D341Med (cell line): ENCODE measurements at places on chromosomes 3 and 15.
A peak's percentile ranks its signal among the peaks of the same experiment; 100 is the strongest.

GRCh38 chr15:77580996-77581682, 51.6 kb downstream of the LINGO1 start:
- DNase-seq = no peak

- peak; percentile 89 for DNase-seq
Observed at GRCh38 chr15:74620636-74621545, 5.3 kb downstream of the CLK3 start.

DNA sequence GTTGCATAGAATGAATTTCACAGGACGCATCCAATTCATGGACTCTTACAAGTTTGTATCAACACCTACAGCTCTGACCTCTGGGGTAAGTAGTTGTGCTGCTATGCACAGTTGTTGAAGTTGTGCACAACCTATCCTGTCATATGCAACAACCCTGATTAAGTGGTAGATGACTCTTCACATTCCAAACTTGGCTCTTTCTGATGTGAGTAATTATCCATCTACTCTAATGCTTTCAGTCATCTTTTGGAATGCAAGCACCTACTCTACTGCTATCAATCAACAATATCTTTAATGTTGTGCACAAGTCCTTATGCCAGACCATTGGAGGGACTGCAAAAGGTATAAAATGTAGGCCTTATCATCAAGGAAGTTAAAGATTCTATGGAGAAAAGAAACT, 921.4 kb downstream of the MCTP2 start:
- DNase-seq = no peak

GRCh38 chr3:180290300-180290699, 253.6 kb upstream of the PEX5L start:
- no peak for DNase-seq

- no peak for DNase-seq
Observed at GRCh38 chr15:68352401-68353062, 75.0 kb downstream of the FEM1B start.

- DNase-seq = no peak
Observed at GRCh38 chr3:189908646-189909045, 212.1 kb downstream of the P3H2 start.

- no peak for DNase-seq
Observed at GRCh38 chr15:70093070-70093469, 4.6 kb downstream of the TLE3 start.

DNA sequence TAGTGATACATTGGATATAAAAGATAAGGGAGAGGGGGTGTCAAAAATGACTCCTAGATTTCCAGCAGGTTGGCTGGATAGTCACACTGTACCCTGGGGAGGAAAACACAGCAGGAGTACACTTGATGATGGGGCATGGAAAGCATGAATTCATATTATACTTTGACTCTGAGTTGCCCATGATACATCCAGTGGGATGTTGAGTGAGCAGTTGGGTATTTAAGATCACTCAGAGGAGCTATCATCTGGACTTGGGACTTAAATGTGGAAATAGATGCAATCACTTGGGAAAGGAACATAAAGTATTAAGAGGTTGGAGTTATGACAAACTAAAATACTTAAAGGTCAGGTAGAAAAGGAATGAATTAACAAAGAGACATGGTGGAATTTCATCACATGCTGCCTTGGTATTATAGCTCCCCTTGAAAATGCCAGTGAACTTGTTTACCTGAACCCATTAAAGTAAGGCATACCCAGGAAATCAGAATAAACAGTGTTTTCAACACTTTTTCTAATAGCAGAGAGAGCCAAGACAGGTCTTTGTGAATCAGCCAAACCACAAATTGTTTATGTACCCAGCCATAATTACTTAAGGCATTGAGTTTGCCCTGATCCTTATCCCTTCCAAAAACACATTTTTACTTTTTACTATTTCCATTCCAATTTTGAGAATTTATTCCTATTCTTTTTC, 49.9 kb upstream of the ABI3BP start:
- DNase-seq = no peak

DNA sequence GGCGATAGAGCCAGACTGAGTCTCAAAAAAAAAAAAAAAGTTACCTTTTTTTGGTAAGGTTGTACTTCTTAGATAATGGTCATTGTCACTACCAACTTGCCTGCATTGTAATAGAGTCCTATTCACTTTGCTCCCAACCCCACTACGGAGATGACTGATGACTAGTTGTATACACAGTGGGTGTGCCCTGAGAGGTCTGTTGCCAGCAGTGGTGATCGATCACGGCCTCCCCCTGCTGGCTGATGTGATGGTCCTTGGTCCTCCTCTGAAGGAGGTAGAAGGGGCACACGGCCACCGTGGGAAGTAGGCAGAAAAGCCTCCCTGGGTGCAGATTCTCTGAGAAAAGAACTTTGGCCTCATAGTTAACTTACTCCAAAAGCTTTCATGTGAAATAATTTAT, 10.7 kb downstream of the GCNT3 start:
- peak; percentile 71 for DNase-seq

GRCh38 chr3:12948891-12949711, 107.7 kb upstream of the RPL32 start:
- DNase-seq = no peak

- DNase-seq = no peak
Observed at GRCh38 chr15:71792521-71792920, 17.8 kb upstream of the NR2E3 start.

GRCh38 chr15:69987492-69988489, 109.9 kb downstream of the TLE3 start:
- no peak for DNase-seq

- no peak for DNase-seq
Observed at GRCh38 chr3:161531930-161532329, 35.3 kb downstream of the OTOL1 start.

- DNase-seq = no peak
Observed at GRCh38 chr3:196981657-196982056, 13.0 kb upstream of the PIGZ start.

DNA sequence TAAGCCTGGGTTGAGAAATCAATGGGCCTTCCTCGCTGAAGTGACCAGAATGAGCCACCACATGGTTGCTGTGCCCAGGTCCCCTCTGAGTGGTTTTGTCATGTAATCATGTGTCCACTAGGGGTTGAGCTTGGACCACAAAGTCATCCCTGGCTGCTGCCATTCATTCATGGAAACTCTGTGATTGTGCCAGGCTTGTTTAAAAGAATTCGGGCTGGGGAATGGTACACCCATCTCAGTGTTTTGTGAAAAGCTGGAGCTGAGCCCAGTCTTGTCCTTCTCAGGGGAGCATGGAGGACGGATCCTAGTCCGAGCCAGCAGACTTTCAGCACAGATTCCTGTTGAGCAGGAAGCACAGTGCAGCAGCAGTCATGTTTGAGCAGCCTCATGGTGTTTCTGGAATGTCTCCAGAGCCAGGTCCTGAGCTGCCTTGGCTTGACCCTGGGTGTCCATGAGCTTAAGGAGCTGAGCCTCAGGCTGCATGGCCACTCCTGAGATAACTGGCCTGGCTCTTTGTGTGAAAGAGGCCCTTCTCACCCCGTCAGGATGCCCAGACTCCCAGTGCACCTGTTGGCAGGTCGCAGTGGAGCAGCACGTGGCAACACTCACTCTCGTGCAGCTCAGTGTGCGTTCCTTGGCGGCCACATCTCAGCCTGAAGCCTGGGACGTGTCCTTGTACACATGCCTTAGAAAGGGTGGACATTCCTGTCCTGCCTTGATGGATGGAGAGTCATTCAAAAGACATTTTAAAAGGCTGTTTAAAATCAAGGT, 260.3 kb upstream of the TPM1 start:
- peak; percentile 65 for DNase-seq

DNA sequence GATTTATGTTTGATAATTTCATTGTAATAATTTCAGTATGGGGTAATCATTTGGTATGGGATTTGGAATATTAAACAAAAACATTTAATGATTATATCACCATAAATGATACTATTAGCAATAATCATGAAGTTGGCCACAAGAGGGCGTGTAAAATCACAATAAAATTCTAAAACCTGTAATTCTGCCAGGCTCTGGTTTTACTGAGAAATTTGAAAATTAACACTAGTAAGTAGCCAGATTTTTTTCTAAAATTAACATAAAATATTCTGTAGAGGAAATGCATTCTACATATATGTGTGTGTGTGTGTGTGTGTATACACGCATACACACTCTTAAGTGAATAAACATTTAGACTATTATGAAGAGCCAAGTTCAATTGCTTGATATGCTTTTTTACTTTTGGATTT, 40.5 kb downstream of the FEZF2 start:
- no peak for DNase-seq

DNA sequence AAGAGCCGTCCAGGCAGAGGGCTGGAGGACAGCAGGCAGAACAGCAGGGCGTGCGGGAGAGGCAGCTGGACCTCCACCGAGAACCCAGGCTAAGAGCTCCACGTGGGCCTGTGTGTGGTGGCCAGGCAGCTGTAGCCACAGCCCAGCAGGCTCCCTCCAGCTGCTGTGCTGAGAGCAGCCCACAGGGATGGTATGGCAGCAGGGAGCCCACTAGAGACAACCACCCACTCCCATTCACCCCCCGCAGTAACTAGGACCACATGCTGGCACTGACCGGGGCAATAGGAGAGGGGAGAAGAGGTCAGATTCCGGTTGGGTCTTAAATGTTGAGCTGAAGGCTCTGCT, 25.6 kb upstream of the MUSTN1 start:
- DNase-seq = no peak

- DNase-seq = no peak
Observed at GRCh38 chr3:30340500-30340899, 265.9 kb upstream of the TGFBR2 start.

DNA sequence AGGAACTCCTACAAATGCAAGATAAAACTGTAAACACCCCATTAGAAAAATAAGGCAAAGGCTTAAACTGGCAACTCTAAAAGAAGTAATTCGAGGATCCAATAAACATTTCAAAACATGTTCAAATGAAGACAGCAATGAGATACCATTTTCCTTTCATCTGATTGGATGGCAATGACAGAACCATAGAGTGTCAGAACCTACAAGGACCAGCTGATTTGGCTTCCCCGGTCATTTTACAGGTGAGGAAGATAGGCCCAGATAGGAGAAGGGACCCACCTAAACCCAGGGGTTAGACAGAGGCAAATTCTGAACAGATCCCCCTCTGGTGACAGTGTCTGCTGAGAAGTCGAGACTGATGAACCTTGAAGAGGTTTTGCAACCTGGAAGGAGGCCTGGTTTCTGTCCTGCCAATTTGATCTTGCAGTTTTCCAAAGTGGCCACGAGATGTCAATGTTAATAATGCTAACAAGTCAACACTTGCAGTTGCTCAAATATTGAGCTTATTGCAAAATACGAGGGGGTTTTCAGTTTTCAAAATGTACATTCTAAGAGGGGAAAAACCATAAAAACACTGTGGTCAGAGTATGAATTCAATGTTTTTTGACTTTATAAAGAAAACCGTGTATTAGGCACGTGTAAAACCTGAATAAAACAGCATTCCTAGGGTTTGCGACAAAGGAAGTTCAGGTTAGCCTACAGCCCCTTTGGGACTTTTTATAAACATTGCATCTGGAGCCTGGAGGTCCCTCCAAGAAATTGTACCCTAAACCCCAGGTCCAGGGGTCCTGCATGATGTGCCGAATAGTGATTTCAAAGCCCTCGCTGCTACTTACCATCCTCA, 21.5 kb downstream of the CFAP161 start:
- peak; percentile 53 for DNase-seq

GRCh38 chr3:173653781-173654180, 256.2 kb downstream of the NLGN1 start:
- no peak for DNase-seq

- DNase-seq = no peak
Observed at GRCh38 chr15:48802867-48803266, 8.0 kb downstream of the CEP152 start.

DNA sequence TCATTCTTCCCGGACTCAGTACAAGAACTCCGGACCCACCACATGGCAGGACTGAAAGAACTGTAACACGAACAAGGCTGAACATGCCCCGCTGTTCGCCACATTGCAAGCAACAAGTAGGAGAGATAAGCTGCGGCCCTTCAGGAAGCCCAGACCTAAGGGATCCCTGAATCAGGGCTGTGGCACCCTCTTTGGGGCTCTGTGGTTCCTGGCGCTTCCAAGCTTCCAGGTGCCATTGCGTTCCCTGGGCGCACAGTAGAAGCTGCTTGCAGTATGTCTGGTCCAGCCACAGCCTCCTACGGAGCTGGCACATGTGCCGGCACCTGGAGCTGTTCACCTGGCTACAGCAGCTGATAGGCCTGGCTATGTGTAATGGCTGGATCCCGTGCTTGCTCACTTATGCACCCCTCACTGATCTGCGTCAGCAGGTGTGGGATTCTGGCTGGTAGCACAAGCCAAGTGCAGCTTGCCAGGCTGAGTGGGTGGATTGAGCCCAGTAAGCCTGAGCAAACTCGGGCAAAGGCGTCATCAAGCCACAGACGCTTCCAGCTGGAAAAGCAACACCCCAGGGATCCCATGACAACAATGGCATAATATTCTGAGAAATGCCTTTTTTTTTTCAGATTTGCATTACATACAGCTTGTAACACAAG, 748.6 kb upstream of the GBE1 start:
- DNase-seq = no peak

GRCh38 chr15:75043509-75044257, 20.3 kb downstream of the PPCDC start:
- DNase-seq = no peak

DNA sequence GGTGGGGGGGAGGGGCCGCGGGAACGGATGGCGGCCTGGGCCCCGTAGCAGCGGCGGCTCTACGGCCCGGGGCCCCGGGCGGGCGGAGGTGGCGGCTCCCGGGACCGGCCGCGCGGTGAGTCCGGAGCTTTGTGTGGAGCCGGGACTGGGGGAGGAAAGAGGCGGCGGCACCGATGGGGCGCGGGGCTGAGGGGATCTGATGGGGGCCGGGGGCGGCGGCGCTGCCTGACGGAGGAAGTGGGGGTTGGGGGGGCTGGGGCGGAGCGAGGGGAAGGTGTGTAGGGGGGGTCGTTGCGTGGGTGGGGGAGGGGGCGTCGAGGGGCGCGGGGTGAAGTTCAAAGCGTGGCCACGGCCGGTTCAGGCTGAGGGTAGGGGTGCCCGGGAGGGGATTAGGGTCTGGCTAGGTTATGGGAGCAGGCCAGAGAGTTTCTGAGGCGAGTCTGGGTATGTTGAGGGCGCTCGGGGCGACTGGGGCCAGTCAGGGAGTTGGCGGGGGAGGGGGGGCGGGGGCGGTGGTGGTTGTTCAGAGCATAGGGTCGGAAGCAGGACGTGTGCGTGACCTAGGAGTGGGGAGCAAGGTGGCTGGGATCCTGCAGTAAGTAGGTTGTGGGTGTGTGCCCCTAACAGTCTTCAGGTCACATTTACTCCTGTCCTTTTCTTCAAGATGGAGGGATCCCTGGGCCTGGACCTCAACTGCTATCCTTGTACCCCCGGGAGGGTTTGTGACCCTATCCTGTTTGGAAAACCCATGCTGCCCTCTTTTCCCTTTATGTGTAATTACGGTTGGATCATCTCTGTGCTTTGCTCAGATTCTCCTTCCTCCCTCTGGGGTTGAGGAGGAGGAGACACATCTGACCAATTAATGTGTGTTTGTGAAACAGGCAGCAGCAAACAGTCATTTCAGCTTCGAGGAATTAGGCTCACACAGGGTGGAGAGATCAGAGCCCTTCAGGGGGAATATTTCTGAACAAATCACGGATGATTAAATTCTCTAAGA, 644 bp downstream of the ZNF609 start:
- peak; percentile 62 for DNase-seq
